Stimulated activated CD8-positive, alpha-beta memory T cell treated with anti-CD3 and anti-CD28 coated beads, Interleukin-15, amount 100 ng/mL, for 4 hours (primary cell): ENCODE measurements at places on chromosomes 4 and X.

GRCh38 chrX:71182871-71183270 is 38.2 kb downstream of the NLGN3 start:
- no peak for DNase-seq

DNA sequence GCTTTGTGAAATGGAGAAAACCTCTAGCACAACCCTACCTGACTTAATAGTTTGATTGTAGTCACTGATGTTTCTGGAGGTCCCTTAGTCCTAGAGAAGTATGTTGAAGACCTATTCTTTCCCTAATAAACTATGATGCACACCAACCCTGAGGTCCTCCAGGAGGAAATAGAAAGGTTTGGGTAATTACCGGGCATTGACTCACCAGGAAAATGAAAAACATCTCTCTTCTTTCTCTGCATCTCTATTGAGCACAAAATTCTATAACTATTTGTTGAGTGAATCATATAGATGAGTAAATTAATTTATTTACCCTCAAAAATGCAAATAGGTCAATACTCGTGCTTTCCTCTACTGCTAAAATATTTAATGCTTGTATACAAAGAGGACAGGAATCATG is 582.4 kb upstream of the FAM241A start:
- no peak for DNase-seq

GRCh38 chrX:131783555-131784308 is 239.4 kb upstream of the STK26 start:
- no peak for DNase-seq

- DNase-seq, result no peak
These were observed 58.4 kb downstream of the CFAP299 start for GRCh38 chr4:80393970-80394250.

DNA sequence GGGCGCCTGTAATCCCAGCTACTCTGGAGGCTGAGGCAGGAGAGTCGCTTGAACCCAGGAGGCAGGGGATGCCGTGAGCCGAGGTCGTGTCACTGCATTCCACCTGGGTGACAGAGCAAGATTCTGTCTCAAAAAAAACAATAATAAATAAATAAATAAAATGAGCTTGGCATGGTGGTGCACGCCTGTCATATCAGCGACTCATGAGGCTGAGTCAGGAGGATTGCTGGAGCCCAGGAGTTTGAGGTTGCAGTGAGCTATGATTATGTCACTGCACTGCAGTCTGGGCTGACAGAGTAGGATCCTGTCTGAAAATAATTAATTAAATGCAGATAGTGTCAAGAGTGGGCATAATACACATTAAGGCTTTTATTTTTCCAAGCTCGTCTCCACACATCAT is 77.5 kb downstream of the DHRSX start:
- DNase-seq, result no peak

DNA sequence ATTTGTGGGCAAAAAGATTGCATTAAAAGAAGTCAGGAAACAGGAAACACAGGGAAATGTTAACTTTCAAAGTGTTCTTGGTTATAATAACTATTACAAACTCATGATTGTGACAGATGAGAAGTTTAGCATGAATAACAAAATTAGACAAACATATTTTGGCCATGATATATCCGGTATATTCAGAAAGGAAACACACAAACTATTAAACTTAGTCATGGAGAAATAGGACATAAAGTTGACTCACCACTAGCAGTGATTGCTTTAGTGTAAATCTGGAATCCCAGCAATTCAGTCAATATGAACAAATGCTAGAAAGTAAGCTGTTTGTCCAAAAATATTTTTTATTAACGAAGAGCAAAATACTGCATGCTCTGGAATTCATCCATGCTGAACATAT is 1299.9 kb downstream of the C4orf33 start:
- no peak for DNase-seq

- DNase-seq, result no peak
These were observed 9.4 kb downstream of the TMEM187 start for GRCh38 chrX:153981771-153982533.

- DNase-seq, result no peak
These were observed 150.0 kb downstream of the CBR4 start for GRCh38 chr4:168859888-168860694.

DNA sequence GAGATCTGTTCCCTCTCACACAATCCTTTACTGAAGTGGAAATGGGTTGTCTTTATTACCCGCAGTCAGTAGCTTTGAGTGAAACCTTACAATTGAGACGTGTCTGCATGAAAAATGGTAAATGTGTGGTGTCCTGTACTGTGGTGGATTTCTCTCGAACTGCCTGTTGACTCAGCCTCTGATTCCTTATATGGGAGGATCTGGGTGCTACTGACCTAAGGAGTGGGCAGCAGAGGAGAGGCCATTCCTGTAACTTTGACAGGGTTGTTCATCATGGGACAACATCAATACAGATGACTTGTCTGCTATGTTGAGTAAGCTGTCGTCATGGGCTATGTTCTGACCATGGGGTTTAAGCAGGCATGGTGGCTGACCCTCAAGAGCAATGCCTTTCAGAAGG is 159.6 kb upstream of the WDR1 start:
- no peak for DNase-seq

DNA sequence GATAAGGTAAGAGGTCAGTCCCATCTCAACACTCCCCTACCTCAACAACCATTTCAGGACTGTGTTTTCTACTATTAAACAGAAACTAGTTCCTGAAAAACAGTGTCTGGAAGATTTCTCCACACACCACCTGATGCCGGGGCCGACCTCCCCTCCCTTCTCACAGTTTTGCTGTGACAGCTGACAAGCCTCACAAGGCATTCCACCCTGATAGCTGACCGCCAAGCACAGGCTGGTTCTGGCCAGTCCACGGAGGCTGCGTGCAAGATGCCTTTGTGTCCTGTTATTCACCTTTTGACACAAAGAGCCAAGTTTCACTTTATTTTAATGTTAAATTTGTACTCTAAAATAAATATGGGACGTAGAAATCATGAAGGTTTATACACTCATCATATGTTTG is 758.6 kb downstream of the PDHA2 start:
- no peak for DNase-seq

- no peak for DNase-seq
These were observed 6.2 kb upstream of the C4orf50 start for GRCh38 chr4:6024313-6024960.

DNA sequence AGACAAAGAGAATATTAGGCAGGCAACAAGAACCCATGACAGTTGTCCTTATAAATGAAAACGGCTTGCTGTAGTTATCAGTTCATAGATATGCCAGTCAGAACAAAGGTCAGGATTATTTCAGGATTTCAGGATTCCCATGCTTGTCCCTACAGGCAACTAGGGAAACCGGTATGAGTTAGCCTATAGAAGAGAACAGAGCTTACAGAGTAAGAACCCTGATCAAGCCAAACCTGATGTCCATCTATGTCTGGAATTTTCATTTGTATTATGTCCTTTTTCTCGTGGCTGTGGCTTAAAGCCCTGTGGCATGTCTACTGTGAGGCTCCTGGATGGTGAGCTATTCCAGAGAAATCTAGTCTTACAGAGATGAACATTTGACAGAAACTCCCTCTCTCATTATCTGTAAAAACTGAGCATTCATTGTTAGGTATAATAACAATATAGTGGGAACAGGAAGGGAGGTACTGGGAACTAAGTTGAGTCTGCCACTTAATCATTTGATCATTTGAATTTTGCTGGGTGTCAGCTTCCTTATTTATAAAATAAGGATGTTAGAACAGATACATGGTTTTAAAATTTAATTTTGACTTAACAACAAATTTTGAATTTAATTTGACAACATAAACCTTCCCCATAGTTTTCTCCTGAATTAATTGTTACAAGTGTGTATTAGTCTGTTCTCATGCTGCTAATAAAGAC is 129.5 kb upstream of the KLF3 start:
- no peak for DNase-seq

DNA sequence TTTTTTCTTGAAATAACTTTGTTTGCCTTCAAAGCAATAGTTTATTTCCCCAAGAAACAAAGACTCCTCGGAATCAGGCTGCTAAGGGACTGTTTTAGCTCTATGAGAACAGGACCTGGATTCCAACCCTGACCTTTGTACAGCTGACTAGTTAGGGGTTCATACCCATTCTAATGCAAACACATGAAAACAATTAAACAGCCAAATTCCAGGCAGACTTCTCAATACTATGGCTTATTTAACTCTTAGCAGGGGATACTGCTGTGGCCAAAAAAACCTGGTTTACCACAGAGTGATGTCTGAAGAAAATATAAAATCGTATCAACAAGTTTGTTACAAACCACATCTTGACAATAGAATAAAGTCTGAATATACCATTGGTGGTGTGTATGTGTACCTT is 129.6 kb upstream of the INTU start:
- no peak for DNase-seq

GRCh38 chr4:118904418-118904817 is 15.8 kb downstream of the SYNPO2 start:
- no peak for DNase-seq

GRCh38 chr4:10758906-10759305 is 74.3 kb upstream of the CLNK start:
- DNase-seq, result no peak

- no peak for DNase-seq
These were observed 161.2 kb upstream of the SPRY1 start for GRCh38 chr4:123235431-123235830.

DNA sequence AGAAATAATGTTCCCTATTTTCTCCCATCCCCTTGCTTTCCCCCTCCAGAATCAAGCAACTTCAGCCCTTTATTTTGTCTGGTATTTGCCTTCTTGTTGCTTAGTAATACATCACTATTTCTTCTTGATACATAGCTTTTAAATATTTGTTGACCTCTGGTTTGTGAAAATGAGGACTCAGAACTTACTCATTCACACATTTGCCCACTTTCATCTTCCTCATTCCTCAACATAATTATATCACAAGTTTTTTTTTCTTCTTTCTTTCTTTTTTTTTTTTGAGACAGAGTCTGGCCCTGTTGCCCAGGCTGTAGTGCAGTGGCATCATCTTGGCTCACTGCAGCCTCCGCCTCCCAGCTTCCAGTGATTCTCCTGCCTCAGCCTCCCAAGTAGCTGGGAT is 28.9 kb upstream of the NDUFC1 start:
- no peak for DNase-seq

DNA sequence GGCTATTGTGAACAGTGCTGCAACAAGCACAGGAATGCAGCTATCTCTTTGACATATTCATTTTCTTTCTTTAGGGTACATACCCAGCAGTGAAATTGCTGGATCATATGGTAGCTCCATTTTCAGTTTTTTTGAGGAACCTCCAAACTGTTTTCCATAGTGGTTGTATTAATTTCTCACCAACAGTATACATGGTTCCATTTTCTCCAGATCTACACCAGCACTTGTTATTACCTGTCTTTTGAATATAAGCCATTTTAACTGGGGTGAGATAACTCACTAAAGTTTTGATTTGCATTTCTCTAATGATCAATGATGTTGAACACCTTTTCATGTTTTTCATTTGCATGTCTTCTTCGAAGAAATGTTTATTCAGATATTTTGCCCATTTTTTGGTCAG is 241.1 kb upstream of the AGTR2 start:
- DNase-seq, result no peak

DNA sequence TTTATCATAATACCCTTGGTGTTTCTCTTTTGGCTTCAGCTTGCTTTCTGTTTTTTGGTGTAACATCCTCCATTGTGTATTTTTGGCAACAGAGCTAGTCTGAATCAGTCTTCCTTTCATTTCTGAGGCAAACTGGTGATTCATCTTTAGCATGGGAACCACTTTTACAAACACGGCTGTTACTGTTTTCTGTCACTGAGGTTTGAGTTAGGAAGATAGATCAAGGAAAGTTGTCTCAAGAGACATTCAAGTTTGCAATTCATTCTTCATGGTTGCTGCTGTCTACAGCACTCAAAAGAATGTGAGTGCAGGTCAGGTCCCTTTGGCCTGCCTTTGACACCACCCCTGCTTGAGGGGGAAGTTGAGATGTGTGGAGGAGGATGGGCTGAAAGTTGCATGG is 36.3 kb downstream of the IL21 start:
- DNase-seq, result no peak

DNA sequence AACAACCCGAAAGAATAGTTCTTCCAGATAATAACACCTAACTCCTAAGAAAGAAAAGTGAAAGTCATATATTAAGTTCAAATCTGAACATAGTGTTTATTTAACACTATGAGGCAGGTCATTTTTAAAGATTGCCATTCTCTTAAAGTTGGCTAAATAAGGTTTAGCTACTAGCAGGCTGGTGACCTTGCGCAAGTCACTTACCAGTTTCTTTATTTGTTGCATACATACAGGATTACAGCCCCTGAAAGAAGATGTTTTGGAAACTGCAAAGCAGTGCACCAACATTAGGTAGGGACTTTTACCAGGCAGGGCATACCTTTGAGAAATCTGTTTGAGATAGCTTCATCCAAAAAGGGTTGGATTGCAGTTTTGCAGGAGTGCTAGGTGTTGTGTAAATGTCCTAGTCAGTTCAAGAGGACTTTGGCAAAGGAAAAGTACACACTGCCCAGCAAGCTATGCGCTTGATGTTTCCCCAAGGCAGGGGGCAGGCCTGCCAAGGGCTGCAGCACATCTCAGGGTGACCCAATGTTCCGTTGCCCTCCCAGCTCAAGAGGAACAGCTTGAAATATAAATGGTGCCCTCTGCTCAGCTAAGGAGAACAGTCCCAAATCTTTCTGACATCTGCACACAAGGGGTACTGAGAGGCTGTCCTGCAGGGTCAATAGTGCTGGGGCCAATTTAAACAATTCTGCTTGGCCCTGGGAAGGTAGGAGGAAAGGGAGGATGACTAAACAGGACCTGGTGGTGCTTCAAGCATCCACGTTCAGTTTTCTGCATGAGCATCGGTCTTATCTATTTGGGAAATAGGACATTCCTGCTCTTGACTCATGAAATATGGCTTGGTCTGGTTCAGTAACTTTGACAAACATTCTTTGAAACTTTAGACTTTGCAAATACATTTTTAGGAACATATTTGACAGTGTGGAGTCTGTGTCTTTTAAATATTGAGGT is 130.8 kb downstream of the COL4A6 start:
- no peak for DNase-seq

GRCh38 chrX:67734111-67734753 is 190.4 kb downstream of the AR start:
- DNase-seq, result no peak

GRCh38 chrX:36568946-36569345 is 439.2 kb upstream of the FAM47C start:
- DNase-seq, result no peak

DNA sequence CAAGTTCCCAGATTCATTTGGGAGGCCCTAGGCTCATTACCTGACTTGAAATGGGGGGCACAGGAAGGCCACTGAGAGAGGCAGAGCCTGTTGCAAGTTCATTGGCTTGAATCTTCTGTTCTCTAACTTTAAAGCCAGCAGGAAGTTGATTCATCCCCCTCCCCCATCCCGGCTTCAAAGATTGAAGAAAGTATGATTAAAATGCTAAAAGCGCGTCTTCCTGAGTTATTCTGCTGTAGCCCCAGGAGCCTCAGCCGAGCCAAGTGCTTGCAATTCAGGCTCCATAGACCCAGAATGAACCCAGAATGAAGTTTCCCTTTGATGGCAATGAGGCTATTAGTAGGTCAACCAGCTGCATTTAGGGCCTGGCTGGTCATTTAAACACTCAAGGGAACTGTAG is 14.7 kb downstream of the CHST7 start:
- no peak for DNase-seq
